Stomach (tissue), 19 donors: ENCODE measurements at places on chromosomes 7 and 10. TPM values are rescaled to one million over a fixed set of nuclear protein-coding genes. Genes with fewer than 3 reads are reported as not detected.

DNA sequence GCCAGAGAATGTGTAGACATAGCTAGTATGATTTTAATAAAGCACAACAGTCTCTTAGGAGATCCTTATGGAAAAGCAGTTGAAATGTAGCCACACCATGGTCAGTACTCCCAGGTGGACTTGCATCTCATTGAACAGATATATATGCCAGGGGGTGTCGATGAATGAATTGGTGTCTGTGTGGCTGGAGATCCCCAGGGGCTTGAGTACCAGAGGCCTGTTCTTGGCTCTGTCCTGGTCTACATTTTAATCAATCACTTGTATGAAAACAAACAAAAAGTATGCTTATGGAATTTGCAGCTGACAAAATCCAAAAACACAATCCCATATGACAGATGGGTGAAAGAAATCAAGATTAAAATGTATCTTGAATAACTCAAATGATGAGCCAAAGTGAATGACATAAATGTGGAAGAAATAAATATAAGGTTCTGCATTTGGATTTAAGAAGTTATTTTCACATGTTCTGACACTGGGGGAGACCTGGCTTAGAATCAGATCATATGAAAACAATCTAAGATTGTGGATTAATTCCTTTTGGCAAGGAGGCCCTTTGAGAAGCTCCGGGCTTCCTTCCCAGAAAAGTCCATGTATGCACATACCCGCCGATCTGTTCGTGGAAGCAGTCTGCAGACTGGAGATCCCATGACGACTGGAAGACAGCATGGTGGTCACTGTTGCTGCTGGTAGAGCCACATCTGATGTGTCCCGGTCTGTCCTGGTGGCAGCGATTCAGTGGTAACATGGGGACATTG is 15.6 kb downstream of the CLEC2L start:
- DNase-seq = peak; percentile 83
- H3K4me3 ChIP-seq = no peak overlapping the region
- H3K27ac ChIP-seq = no peak overlapping the region
- H3K27me3 ChIP-seq = no peaks in the 10 kb centered on the region

DNA sequence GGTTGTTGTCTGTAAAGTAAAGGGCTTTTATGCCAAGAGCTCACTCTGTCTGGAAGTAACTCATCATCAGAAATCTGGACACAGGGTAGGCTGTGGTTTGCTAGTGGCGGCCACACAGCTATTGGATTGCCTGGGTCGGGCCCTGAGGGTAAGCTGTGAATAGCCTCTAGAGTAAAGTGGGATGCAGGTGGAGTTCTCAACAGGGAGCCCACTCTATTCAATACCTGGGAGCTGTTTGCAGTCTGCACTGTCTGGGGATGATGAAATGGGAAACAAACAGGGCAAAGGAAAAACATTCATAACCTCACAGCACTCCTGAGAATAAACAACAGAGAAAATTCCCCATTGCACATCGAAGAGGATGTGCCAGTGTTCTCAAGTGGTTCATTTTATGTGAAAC is 582.6 kb downstream of the CALN1 start:
- DNase-seq = no peak

Gene SPDYE1
- polyA plus RNA-seq = not detected

Gene BNIP3
- polyA plus RNA-seq = 19.5 TPM

- no peak overlapping the region for H3K4me3 ChIP-seq
- no peak for DNase-seq
- no peaks in the 10 kb centered on the region for H3K4me1 ChIP-seq
- H3K27ac ChIP-seq = no peak overlapping the region
- no peaks in the 10 kb centered on the region for H3K36me3 ChIP-seq
These were observed 344.1 kb downstream of the PHF14 start for GRCh38 chr7:11317766-11318165.

- H3K4me1 ChIP-seq = peaks cover 54% of the 10 kb centered on the region
- H3K27ac ChIP-seq = peak overlapping the region; percentile 2
- H3K36me3 ChIP-seq = peaks cover 9% of the 10 kb centered on the region
- no peak overlapping the region for H3K4me3 ChIP-seq
- peak; percentile 58 for DNase-seq
These were observed 80.6 kb downstream of the PRKAG2 start for GRCh38 chr7:151796091-151796870.

DNA sequence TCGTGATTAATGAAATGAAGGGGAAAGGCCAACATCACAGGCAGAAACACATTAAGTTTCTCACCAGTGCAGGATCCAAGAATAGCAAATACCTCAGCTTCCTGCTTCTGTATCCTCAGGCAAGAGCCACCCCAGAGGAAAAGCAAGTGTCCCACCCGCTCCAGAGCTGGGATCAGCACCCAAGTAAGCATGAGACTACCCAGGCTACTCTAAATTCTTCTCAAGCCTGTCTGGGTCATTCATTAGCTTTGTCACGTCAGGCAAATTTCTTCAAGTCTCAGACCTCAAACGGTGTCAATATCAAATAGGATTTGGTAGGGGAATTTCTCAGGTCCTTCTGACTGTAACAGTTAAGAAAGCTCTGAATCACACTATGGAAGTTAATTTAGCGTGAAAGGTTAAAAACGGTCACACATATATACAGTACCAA is 59.0 kb downstream of the GNA12 start:
- H3K27ac ChIP-seq = no peak overlapping the region
- no peaks in the 10 kb centered on the region for H3K4me1 ChIP-seq
- H3K4me3 ChIP-seq = no peak overlapping the region

DNA sequence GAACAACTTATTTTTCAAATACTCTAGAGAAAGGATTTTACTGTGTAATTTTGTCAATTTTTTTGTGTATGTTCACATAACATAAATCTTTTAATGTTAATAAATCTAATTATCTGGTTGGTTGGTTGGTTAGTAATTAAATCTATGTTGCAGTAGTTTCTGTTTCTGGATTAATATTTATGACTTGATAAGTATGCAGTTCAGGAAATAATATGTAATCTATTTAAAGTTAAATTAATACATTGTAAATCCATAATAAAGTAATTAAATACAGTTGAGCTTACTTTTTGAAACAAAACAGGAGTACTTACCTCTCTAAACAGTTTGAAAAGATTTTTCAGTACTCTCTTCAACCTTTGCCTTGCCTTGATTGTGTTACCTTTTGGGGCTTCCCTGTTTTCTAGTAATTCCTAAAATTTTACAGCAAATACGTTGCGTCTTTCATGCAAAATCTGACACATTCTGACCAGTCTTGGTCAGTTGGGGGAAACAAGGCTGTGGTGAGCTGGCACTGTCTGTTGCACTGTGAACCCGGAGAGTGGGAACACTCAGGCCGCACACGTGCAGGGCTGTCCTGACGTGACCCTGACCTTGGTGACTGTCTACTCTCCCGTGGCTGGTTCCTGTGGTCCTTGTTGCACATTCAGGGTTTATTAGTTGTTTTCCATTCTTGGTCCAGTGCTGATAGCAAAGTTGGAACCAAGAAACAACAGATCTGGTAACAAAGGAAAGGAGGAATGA is 45.6 kb upstream of the FGL2 start:
- H3K4me1 ChIP-seq = peaks cover 19% of the 10 kb centered on the region
- H3K27ac ChIP-seq = no peak overlapping the region
- no peak overlapping the region for H3K4me3 ChIP-seq
- DNase-seq = no peak
- H3K36me3 ChIP-seq = peaks cover 7% of the 10 kb centered on the region

- H3K4me1 ChIP-seq = no peaks in the 10 kb centered on the region
- no peak for DNase-seq
- H3K36me3 ChIP-seq = no peaks in the 10 kb centered on the region
- no peaks in the 10 kb centered on the region for H3K27me3 ChIP-seq
- H3K4me3 ChIP-seq = no peak overlapping the region
These were observed 53.8 kb downstream of the HGF start for GRCh38 chr7:81715984-81716588.

GRCh38 chr7:110786328-110786965 is 304.5 kb upstream of the LRRN3 start:
- no peak overlapping the region for H3K4me3 ChIP-seq
- H3K4me1 ChIP-seq = no peaks in the 10 kb centered on the region
- no peaks in the 10 kb centered on the region for H3K36me3 ChIP-seq
- no peak for DNase-seq

- H3K4me1 ChIP-seq = peaks cover 65% of the 10 kb centered on the region
- peak within 1 kb of the TSS; percentile 59 for H3K4me3 ChIP-seq
These were observed at the start of gene LDB1 for GRCh38 chr10:102120142-102120990. LDB1 (minus strand) TSS chr10:102120368; CDS start chr10:102120110, 258 bp downstream.

Gene RNF32
- polyA plus RNA-seq = 4.1 TPM

- DNase-seq = peak; percentile 1
- no peaks in the 10 kb centered on the region for H3K36me3 ChIP-seq
- H3K4me3 ChIP-seq = no peak overlapping the region
- H3K27me3 ChIP-seq = no peaks in the 10 kb centered on the region
These were observed 167.7 kb downstream of the GFRA1 start for GRCh38 chr10:116105264-116105663.

Gene ACTL6B
- 1.4 TPM for polyA plus RNA-seq

Gene SPDYE2
- polyA plus RNA-seq = not detected

Gene ADARB2
- 1.9 TPM for polyA plus RNA-seq

GRCh38 chr10:6416892-6417512 is 163.1 kb downstream of the PRKCQ start:
- no peaks in the 10 kb centered on the region for H3K4me1 ChIP-seq
- no peaks in the 10 kb centered on the region for H3K36me3 ChIP-seq
- no peak overlapping the region for H3K27ac ChIP-seq
- no peak for DNase-seq
- H3K4me3 ChIP-seq = no peak overlapping the region

GRCh38 chr10:78820007-78820362 is 248.8 kb upstream of the ZMIZ1 start:
- no peaks in the 10 kb centered on the region for H3K36me3 ChIP-seq
- no peaks in the 10 kb centered on the region for H3K27me3 ChIP-seq
- H3K4me3 ChIP-seq = no peak overlapping the region
- DNase-seq = no peak
- H3K27ac ChIP-seq = no peak overlapping the region
